ENCODE measurements at places on chromosomes 1 and 21. TPM values are rescaled to one million over a fixed set of nuclear protein-coding genes. Genes with fewer than 3 reads are reported as not detected.

GRCh38 chr1:16067127-16067768, 6.2 kb downstream of the FAM131C start:
- no peak overlapping the region for H3K27ac ChIP-seq
- no peaks in the 10 kb centered on the region for H3K27me3 ChIP-seq
- H3K4me1 ChIP-seq = peaks cover 9% of the 10 kb centered on the region
- no peaks in the 10 kb centered on the region for H3K36me3 ChIP-seq

GRCh38 chr1:224851848-224852261, 77.6 kb upstream of the DNAH14 start:
- H3K27me3 ChIP-seq = no peaks in the 10 kb centered on the region
- no peaks in the 10 kb centered on the region for H3K36me3 ChIP-seq
- H3K27ac ChIP-seq = no peak overlapping the region
- no peak for DNase-seq
- no peak overlapping the region for H3K4me3 ChIP-seq

GRCh38 chr1:175219774-175220173, 27.2 kb upstream of the KIAA0040 start:
- H3K4me3 ChIP-seq = no peak overlapping the region
- no peaks in the 10 kb centered on the region for H3K4me1 ChIP-seq
- H3K36me3 ChIP-seq = no peaks in the 10 kb centered on the region
- no peaks in the 10 kb centered on the region for H3K27me3 ChIP-seq
- no peak overlapping the region for H3K27ac ChIP-seq

DNA sequence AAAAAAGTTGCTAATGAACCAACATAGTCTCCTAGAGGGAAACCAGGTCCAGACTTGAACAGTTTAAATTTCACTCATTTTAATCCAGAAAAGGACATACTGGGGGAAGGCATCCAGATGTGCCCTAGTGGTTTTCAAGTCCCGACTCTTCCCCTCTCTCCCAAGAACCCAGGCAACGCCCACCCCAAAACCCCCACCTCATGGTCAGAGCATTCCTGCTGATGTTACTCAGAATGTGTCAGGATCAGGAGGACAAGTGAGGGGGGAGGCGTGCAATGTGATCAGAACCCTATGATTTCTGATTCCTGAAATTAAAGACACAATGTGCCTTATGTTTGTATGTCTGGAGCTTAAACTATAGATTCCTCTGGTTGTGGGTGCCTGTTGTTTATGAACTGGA, 1.6 kb upstream of the CTSK start:
- no peak overlapping the region for H3K4me3 ChIP-seq
- H3K27ac ChIP-seq = no peak overlapping the region
- no peaks in the 10 kb centered on the region for H3K27me3 ChIP-seq
- no peak for DNase-seq

- no peaks in the 10 kb centered on the region for H3K4me1 ChIP-seq
- peaks cover 11% of the 10 kb centered on the region for H3K36me3 ChIP-seq
- H3K4me3 ChIP-seq = no peak overlapping the region
- no peak overlapping the region for H3K27ac ChIP-seq
These were observed 13.7 kb downstream of the TFF3 start for GRCh38 chr21:42301371-42302075.

DNA sequence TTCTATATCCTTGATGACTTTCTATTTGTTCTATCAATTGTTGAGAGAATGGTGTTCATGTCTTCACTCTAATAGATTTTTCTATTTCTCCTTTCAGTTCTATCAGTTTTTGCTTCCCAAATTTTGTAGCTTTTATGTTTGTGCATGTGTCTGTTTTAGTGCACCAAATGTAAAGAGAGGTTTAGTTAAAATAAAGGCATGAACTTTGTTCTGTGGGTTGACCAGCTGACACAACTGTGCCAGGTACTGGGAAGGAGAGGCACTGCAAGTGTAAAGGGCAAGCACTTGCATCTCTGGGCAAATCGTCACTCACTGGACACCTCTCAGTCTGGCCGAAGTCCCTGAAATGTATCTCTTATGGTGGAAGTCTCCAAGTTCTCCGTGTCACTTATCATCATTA, 38.6 kb upstream of the ABCD3 start:
- no peak for DNase-seq
- H3K36me3 ChIP-seq = no peaks in the 10 kb centered on the region
- peaks cover under 1% of the 10 kb centered on the region for H3K4me1 ChIP-seq

DNA sequence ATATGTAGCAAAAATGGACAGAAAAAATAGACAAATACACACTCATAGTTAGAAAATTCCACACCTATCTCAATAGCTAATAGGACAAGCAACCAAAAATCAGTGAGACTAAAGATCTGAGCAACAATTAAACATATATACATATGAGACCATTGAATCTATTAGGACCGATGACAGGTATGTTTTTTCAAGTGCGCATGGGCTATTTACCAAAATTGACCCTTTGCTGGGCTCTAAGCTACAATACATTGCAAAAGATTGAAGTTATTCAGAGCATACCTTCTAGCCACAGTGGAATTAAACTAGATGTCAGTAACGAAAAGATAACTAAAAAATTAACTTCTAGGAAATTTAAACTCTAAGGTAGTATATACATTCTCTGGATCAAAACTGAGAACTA, 13.7 kb downstream of the CD55 start:
- H3K27ac ChIP-seq = no peak overlapping the region
- H3K36me3 ChIP-seq = peaks cover 62% of the 10 kb centered on the region
- no peak for DNase-seq
- peaks cover 23% of the 10 kb centered on the region for H3K4me1 ChIP-seq

DNA sequence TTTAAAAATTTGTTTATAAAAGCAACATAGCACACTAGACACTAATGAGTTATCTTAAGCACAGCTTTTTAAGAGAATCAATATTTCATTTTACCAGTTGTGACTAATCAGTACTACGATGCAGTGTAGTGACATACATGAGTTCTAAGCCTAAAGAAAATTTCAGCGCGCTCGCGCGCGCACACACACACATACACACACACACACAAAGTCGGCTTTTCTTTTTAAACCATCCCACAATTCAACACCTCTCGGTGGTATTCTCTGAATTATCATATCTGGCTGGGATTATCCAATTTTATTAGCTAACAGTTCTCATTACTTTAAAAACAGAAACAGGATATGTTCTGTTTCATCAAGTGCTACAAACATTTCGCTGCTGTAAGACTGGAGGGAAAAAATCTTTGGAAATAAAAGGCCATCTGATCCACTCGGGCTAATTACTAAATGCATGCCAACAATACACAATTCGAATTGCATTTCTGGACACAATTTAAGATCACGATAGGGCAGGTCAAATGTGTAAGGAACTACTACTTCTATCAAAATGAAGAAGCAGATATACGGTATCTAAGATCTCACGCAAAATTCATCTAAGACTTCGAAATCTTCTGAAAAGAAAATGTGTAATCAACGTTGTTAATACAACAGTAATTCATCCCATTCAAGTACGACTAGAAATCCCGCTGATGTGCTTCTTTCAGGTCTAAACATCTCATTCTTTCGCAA, 1.2 kb downstream of the TUT4 start:
- H3K27ac ChIP-seq = peak overlapping the region; percentile 90
- no peaks in the 10 kb centered on the region for H3K36me3 ChIP-seq
- no peaks in the 10 kb centered on the region for H3K27me3 ChIP-seq

- H3K27ac ChIP-seq = no peak overlapping the region
- no peak for DNase-seq
- no peaks in the 10 kb centered on the region for H3K27me3 ChIP-seq
- H3K36me3 ChIP-seq = no peaks in the 10 kb centered on the region
These were observed 54.7 kb upstream of the BEND5 start for GRCh38 chr1:48831120-48831978.

DNA sequence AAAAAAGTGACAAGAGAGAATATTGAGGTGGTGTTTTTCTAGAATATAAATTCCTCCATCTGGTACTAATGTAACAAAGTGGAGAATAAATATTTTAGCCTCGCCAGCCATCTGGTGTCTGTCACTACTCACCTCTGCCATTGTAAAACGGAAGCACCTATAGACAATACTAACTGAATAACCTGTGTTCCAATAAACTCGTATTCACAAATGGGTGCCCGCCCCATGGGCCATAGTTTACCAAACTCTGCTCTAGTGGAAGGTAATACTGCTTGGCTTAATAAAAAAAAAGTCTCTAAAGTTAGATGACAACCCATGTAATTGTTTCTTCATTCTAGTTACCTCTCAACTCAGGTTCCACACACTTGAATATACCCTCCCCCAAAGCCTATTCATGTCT, 8.1 kb downstream of the MIS18A start:
- no peak overlapping the region for H3K4me3 ChIP-seq
- peaks cover 44% of the 10 kb centered on the region for H3K36me3 ChIP-seq
- H3K27me3 ChIP-seq = no peaks in the 10 kb centered on the region
- no peak overlapping the region for H3K27ac ChIP-seq
- H3K4me1 ChIP-seq = no peaks in the 10 kb centered on the region

DNA sequence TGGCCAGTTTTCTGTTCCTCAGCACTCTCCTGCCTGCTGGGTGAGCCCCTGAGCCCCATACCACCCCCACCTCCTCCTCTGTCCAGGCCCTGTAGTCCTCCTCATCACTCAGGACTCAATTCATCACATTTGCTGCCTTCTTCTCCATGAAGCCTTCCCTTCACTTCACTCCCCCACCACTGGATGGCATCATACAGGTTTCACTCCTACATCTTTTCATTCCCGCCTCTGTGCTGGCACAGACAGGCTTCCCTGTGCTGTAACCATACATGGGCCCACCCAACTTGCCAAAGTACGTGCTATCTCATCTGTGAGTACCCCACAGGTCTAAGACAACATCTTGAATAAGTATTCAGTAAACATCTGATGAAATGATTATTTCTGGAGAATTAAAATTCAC, 56.9 kb downstream of the SLC45A1 start:
- H3K27ac ChIP-seq = no peak overlapping the region
- H3K36me3 ChIP-seq = peaks cover 49% of the 10 kb centered on the region
- no peak overlapping the region for H3K4me3 ChIP-seq
- H3K4me1 ChIP-seq = peaks cover 36% of the 10 kb centered on the region

- H3K27me3 ChIP-seq = peaks cover 8% of the 10 kb centered on the region
- H3K4me3 ChIP-seq = no peak overlapping the region
- no peaks in the 10 kb centered on the region for H3K36me3 ChIP-seq
- H3K27ac ChIP-seq = no peak overlapping the region
- no peak for DNase-seq
These were observed 7.5 kb downstream of the FAM163A start for GRCh38 chr1:179750630-179751029.

DNA sequence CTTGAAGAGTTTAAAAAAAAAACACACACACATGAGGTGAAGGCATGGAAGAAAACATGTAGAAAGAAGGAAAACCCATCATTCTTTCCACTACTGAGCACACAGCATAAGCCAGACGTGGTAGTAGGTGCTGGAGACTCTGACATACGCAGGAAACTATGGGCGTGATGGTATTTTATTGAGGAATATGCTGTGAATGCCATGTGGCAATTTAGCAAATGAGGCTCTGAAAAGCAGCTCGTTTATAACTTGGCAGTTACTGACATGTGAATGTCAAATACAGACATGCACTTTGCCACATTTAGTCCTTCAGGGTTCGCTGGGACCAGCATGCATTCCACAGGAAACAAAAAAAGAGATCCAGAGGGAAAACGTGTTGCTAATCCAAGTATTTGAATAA, 74.3 kb upstream of the IFNAR2 start:
- H3K27ac ChIP-seq = no peak overlapping the region
- H3K4me3 ChIP-seq = no peak overlapping the region
- no peak for DNase-seq
- peaks cover 14% of the 10 kb centered on the region for H3K27me3 ChIP-seq

GRCh38 chr21:31232344-31232743, 111.7 kb downstream of the TIAM1 start:
- no peaks in the 10 kb centered on the region for H3K4me1 ChIP-seq
- no peak for DNase-seq
- no peaks in the 10 kb centered on the region for H3K36me3 ChIP-seq
- no peak overlapping the region for H3K4me3 ChIP-seq
- H3K27ac ChIP-seq = no peak overlapping the region

DNA sequence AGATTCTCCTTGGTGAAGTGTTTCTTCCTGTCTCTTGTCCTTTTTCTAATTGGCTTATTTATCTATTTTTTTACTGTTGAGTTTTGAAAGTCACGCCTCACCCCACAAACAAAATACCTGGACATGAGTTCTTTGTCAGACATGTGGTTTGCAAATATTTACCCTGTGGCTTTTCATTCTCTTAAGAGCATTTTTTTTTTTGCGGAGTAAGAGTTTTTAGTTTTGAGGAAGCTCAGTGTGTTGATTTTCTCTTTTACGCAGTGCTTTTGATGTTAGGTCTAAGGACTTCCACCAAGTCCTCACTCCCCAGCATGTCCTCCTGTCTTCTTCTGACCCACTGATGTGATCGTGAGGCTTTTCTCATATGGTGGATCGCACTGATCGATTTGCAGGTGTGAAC, 7.6 kb downstream of the DFFB start:
- no peak for DNase-seq
- H3K27me3 ChIP-seq = no peaks in the 10 kb centered on the region
- no peaks in the 10 kb centered on the region for H3K4me1 ChIP-seq
- no peak overlapping the region for H3K4me3 ChIP-seq

- H3K4me1 ChIP-seq = no peaks in the 10 kb centered on the region
- H3K4me3 ChIP-seq = no peak overlapping the region
- no peaks in the 10 kb centered on the region for H3K27me3 ChIP-seq
- H3K36me3 ChIP-seq = peaks cover 23% of the 10 kb centered on the region
- no peak for DNase-seq
These were observed 360 bp downstream of the GJC2 start for GRCh38 chr1:228150120-228150460.

GRCh38 chr1:183893561-183894289, 88.8 kb downstream of the RGL1 start:
- DNase-seq = no peak
- H3K27me3 ChIP-seq = no peaks in the 10 kb centered on the region
- H3K27ac ChIP-seq = no peak overlapping the region
- peaks cover 2% of the 10 kb centered on the region for H3K36me3 ChIP-seq
- no peak overlapping the region for H3K4me3 ChIP-seq

DNA sequence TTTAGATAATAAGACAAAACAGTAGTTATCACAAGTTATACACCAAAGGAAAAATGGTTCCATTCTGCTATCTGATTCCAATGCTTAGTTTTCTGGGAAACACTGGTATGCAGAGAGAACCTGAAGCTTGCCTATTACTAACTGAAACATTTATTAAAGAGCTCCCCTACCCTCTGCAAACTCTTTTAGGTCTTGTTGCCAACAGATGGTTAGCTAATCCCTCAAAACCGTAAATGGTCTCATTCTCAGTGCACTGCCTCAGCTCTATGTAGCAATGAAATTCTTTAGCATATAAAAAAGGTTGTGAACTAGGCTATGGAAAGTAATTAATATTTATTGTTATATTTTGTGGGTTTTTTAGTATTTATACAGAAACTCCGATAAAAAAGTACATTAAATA, 20.4 kb downstream of the C21orf91 start:
- no peaks in the 10 kb centered on the region for H3K27me3 ChIP-seq
- peaks cover 6% of the 10 kb centered on the region for H3K36me3 ChIP-seq
- DNase-seq = no peak
- H3K4me1 ChIP-seq = peaks cover 69% of the 10 kb centered on the region
- peak overlapping the region; percentile 52 for H3K4me3 ChIP-seq

CD84 gene
- 135 TPM for total RNA-seq

SLC22A15 gene
- total RNA-seq = 0.17 TPM

CYP2J2 gene
- total RNA-seq = not detected

KRTAP11-1 gene
- total RNA-seq = not detected

ADGRL2 gene
- total RNA-seq = not detected

WNT3A gene
- not detected for total RNA-seq

Measured in CD4-positive, CD25-positive, alpha-beta regulatory T cell (primary cell).